ENCODE measurements at places on chromosomes 4 and X.

DNA sequence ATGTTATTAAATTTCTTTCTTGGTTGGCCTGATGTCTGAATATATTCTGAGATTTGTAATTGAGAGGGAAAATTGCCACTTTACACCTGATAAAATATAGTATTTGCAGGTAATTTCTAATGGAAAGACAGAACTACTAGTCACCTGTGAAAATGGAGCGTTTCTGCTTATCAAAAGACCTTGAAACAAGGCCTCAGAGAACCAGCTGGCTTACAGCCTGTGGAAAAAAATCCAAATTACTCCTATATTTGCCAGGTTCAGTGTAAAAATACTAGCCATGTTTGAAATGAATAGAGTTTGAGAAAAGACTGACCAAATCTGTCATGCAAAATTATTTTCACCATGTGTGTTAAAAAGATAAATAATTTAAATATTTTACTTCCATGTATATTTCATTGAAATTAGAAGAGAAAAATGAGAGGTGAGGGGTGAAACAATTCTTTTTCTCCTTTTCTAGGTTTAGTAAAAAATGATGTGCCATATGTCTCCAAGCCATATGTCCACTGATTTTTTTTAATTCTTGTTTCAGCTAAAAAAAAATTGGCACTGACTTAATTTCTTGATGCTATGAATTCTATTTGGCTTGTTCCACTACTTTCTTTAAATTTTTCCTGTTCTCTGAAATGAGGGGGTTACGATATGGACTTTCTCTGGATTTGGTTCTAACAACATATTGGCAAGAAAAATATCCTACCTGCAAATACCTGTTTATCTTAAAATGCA is 464.9 kb downstream of the GRXCR1 start:
- DNase-seq: no peak

DNA sequence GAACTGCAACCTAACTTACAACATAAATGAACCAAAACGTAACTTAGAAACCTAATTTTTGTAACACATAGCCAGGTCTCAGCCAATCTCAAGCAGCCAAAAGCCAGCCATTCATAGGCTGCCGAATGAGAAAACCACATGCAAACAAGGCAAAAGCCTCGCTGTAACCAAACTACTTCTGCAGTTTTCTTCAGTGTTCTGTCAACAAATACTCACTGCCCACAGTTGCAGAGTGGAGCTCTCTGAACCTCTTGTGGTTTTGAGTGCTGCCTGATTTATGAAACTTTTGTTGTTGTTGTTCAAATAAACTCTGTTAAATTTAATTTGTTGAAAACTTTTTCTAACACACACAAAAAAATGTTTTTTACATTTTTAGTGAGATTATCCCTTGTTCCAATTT is 251.2 kb downstream of the PAPSS1 start:
- DNase-seq: no peak

GRCh38 chr4:9894644-9895332 is 113.4 kb downstream of the DRD5 start:
- DNase-seq: no peak

DNA sequence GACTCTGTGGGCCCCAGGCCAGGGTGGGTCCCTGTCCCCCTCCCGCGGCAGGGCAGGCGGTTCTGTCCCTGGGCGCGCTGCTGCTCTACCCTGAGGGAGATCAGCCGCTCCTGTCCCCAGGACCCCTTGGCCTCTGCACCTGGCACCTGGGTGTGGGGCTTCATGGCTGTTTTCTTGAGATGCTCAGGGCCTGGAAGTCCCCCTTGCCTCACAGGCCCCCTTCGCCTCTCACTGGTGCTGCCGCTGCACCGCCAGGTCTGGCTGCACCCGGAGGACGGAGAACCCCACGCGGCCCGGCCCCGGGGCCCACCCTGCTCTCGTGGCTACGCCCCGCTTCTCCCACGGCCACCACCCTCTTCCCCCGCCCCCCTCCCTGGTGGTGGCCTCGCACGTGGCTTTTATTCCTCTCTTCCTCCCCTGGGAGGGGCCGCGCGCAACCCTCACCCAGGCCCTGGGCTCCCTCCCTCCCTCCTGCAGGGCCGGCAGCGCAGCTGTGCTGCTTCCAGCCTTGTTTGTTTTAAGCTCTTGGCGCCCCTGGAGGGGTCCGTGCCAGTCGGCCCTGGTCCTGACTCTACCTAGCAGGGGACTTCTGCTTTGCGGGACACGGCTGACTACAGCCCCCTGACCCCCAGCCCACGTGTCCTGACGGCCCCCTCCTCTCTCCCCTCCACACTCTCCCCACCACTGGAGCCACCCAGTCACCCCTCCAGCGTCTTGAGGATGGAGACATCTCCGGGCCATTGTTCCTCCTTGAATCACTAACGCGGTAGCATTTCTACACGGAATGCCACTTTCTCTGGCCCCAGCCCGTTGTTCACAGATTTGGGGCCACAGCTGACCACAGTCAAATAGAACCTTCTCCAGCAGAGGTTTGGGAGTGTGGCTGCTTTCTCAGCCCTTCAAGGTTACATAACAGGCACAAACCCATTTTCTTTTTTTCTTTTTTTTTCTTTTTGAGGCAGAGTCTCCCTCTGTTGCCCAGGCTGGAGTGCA is 20.6 kb upstream of the CLDN24 start:
- no peak for DNase-seq

GRCh38 chr4:168019019-168019651 is 73.2 kb upstream of the ANXA10 start:
- DNase-seq: no peak

GRCh38 chrX:10280071-10280470 is 123.3 kb downstream of the CLCN4 start:
- DNase-seq: no peak

DNA sequence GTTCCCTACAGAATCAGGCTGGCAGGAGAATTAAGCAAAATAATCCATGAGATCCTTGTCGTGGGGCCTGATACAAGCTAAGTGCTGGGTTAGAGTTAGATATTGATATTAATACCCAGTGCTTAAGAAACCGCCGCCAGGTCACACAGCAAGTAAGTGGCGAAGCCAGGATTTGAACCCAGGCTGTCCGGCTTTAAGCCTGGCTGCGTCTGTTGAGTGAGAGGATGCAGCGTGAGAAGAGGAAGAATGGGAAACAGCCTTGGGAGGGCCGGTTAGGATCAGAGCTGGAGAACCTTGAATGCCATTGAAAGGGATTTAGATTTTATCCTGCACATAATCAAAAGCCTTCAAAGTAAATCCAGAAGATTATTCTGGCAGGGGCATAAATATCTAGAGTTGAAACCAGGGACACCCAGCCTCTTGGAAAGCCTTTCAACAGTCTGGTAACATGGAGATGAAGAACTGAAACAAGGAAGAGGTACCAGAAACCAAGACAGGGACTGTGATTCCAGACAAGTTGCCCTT is 64.8 kb upstream of the HELT start:
- peak; percentile 59 for DNase-seq

- DNase-seq: no peak
These were observed 131.9 kb upstream of the SMIM31 start for GRCh38 chr4:164621886-164622521.

GRCh38 chr4:151092488-151092887 is 6.9 kb upstream of the RPS3A start:
- DNase-seq: no peak

DNA sequence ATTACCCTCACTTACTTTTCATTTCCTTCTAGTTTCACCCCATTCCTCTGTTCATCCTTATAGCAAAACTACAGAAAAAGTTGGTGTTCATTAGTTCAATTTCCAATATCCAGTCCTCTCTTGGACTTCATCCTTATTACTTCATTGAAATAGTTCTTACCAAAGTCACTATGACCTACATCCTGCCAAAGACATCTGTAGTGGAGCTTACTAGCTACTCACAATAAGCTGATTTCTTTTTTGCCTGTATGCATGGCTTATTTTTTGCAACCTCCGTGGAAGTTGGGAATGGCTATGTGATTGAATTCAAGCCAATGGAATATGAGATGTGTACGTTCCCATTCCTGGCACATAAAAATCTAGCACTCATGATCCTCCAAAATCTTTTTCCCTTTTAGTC is 4.6 kb upstream of the CDKL2 start:
- DNase-seq: no peak

- no peak for DNase-seq
These were observed 57.0 kb downstream of the DHX15 start for GRCh38 chr4:24527371-24527770.

DNA sequence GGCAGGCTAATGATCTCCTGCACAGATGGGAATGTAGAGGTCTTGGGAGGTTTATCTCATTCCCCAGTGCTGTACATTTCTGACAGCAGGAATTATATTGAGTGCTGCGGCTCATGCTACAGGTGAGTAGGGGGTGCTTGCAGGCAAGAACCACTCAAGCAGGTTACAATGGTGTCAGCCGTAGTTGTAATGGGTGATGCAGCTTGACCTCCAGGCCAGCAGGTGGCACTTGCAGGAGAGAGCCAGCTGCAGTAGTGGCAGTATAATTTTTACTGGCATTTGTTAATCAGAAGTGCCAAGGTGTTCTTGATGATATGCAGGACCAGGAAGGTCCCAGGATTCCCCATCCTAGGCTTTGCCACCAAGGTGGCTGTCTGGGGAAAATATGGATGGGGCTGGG is 759.6 kb upstream of the NDST4 start:
- DNase-seq: no peak

DNA sequence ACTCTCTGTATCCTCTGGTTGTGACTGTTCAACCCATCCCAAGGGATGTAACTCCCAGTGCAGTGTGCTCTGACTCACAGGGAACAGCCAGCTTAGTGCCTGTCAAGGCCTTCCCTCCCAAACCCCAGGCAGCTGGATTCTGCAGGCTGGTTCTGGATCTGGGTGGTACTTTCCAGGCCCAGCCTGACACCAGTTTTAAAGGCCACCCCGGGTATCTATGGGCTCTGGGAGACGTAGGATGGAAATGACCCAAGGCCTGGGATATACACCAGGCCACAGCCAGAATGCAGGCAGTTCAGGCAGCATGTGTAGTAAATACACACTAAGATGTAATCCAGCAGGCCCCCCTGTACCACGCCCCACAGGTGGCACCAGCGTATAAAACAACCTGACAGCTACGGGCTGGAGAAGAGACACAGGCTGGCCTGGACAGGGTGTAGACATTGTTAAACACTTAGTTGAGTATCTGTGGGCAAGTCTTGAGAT is 64.2 kb downstream of the SPINK2 start:
- DNase-seq: no peak

DNA sequence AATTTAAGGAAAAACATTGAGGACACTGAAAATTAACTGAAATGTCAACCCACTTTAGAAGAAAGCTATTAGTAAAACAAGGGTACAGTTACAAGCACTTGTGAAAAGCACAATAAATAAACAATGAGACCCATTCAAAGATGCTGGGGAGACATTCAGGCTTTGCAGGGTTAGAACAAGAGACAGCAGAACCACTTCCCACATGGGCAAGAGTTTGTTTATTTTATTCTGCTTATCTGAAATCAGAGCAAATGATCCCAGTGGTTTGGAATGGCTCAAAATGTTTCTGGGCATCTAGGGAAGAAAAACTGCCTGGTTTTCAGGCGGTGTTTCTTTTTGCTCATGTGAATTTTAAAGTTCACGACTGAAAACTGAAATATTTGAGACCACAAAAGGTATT is 42.4 kb downstream of the PPP3CA start:
- no peak for DNase-seq

GRCh38 chrX:90040807-90041206 is 119.1 kb downstream of the TGIF2LX start:
- no peak for DNase-seq

GRCh38 chr4:30717208-30718020 is 2.8 kb upstream of the PCDH7 start:
- no peak for DNase-seq

- DNase-seq: no peak
These were observed 594.1 kb upstream of the FAT1 start for GRCh38 chr4:187317799-187318198.

DNA sequence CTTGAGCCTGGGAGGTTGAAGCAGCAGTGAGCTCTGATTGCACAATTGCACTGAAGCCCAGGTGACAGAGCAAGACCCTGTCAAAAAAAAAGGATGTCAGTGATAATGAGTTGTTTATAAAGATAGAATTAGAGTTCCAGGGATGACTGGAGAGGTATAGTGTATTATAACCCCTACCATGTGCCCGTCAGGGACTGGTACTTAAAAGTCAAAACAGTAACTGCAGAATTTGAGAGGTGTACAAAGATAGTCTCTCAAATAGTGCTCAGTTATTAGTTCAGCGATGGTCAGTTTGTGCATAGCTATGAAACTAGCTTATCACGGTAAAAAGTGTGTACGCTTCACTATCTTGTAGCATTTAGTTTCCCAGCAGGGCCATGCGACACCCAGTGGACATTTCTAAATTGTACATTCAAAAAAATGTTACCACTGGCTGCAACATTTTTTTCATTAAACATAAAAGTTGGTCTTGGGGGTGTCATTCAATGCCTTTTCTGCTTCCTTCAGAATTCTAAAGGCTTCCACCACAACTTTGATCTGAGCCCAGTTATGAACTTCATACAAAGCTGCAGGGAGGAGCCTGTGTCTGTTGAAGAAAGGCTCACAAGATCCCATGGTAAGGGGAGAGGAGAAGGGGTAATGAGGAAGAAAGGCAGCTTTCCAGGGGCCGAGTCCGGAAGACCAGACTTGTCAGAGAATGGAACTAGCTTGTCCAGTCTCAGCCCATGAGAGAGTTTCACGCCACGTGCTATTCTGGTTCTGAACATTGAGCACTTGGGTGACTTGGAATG is 9.2 kb upstream of the GYG2 start:
- no peak for DNase-seq

DNA sequence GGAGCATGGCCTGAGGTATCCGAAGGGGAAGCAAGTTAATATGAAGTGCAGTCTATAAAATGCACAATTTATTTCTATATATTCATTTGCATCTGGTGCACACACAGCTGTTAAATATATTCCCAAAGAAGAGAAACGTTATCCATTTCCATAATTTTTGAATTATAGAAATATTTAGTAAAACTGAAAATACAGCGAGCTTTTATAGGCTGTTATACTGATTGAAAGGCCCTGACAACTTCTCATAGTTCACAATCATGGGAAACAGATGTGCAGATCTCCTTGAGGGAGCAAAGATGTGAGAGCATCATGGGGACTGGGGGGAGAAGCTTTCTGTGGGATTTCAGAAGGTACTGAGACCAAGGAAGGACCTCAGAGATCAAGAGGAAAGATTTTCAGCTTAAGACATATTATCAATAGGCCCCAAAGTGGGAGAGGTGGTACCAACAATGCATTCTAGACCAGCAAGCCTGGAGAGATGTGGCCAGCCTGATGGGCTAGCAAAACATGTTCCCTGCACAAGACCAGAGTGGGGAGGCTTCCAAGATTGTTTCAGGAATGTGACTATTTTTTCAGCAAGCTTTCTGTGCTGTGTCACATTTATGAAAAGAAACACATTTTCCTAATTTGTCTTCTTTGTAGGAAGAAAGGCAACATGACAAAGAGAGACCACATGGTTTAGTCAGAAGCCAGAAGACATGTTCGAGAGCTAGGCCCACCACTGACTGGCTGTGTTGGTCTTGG is 256.0 kb upstream of the SFRP2 start:
- DNase-seq: no peak

GRCh38 chrX:2548711-2549423 is 48.1 kb upstream of the DHRSX start:
- DNase-seq: no peak

DNA sequence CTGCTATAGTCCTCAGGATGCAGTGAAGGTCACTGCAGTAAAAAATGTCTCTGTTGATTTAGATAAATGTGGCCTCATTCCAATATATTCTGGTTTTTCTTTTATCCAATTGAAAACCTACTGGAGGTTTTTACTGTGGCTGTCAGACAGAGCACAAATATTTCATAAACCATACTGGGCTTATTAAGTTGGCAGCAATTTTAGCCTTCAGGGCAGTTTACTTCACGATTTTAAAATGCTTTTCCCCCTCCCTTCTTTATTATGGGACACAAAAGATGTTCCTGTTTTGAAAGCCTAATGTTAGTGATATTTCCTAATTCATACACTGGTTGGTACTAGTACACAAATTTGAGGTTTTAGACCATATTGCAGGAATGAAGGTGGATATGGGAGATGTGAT is 939.4 kb downstream of the C4orf33 start:
- DNase-seq: no peak

Measured in retinal pigment epithelial cell (primary cell).